T-helper 9 cell (primary cell): ENCODE measurements at places on chromosomes 11 and 22.

- DNase-seq: no peak
Observed at GRCh38 chr22:31085493-31085824, 4.3 kb downstream of the SMTN start.

DNA sequence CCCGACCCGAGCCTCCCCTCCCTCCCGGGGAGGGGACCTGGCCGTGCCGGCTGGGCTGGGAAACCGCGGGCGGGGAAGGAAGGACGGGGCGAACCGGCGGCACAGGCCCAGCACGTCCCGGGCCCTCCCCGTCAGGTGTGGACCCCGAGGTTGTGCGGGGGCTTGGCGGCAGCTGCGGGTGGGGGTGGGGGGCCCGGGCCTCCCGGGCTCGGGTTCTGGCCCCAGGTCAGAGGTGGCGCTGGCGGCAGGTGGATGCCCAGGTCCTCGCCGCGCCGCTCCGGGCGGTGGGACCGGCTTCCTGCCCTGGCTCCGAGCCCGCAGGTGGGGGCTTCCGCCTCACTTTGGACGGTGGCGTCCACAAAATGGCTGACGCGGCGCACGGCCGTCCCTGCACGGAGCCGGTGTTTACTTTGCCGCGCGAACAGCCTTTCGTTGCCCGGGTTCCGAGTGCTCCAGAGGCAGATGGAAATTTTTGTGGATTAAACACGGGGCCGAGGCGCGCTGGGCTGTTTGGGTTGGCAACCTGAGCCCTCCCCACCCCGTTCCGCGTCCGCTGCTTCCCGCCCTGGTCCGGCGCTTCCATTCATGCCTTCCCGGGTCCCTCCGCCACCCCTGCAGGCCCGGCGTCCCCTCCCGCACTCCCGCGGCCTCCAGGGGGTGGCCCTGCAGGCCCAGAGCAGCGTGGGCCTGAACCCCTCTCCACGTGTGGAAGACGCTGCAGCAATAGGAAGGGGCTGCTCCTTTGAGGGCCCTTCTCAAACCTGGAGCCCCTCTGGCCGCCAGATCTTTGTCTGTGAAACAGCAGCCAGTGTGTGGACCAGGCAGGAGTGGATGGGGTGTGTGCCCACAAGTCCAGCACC is 92.0 kb upstream of the KCNQ1OT1 start:
- no peak for DNase-seq

GRCh38 chr11:45906965-45907611 is at the start of gene FREY1:
FREY1 (minus strand) TSS chr11:45907271; CDS start chr11:45907245, 26 bp downstream.
- DNase-seq: no peak

DNA sequence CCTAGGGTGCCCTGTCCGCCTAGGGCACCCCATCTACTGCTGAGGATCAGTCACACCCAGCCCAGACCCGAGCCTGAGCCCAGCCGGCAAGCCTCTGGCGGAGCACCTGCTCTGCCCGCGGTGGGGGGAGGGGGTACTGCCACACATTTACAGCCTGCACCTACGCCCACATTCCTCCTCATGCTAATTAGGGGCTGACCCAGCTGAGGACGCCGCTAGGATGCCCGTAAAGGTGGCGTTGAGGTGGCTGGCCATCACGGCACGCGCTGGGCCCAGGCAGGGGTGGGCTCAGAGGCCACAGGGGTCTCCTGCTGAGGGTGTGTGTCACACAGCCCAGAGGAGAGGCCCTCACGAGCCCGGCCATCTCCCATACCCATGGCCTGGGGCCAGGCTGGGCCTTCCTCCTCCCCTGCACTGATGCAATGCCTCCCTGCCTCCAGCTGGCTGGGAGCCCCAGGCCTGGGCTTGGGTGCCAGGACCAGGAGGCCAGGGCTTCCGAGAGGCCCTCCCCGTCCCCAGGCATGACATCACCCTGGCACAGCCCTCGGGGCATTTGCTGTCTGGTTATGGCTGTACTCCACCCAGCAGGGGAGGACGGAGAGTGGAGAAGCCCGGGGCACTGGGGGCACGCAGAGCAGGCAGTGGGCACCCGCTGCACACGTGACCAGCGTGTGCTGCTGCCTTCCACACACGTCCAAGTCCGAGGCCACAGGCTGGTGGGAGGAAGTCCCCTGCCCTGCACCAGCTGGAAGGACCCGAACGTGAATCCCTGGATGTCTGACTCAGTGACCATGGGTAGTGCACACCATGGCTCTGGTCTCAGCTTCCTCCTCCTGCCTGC is 12.7 kb downstream of the DUSP8 start:
- no peak for DNase-seq

DNA sequence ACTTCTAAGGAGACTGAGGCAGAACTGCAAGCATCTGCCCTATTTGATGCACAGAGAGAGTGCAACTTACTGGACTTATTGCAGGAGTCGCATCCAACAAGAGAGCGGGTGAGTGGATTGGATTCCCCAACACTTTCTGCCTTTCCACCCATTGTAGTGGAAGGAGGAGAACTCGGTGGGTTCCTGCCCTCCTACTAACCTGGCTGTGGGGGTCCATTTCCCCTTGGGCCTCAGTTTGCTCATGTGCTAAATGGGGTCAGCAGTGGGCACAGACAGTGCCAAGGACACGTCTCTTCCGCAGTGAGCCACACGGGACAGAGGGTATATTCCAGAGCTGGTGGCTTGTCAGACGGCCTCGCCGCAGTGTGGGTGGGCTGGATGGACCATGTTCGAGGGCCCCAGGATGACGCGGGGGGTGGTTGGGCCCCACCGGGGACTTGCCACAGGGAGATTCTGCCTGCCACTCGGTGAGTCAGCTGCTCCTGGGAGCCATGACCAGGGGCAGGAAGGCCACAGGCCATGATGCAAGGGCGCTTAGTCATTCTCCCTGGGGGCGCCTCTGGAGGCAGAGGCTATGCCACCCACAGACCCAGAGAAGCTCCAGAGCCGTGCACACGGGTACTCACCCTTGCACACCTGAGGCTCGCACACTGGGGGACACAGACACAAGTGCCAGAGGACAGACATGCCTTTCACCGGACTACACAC is 8.2 kb downstream of the ALX4 start:
- no peak for DNase-seq
